ENCODE measurements at places on chromosomes 7 and 10. TPM values are rescaled to one million over a fixed set of nuclear protein-coding genes. Genes with fewer than 3 reads are reported as not detected.

Gene FRAT1
- 0.50 TPM for polyA plus RNA-seq

Gene CPN1
- polyA plus RNA-seq, result not detected

GRCh38 chr7:129008645-129009414 is 46.1 kb downstream of the TNPO3 start:
- peaks cover 8% of the 10 kb centered on the region for H3K36me3 ChIP-seq
- H3K27ac ChIP-seq, result no peak overlapping the region
- no peaks in the 10 kb centered on the region for H3K27me3 ChIP-seq
- no peaks in the 10 kb centered on the region for H3K4me1 ChIP-seq
- no peak for DNase-seq
- H3K4me3 ChIP-seq, result no peak overlapping the region

GRCh38 chr10:35172146-35172545 is 45.5 kb downstream of the CREM start:
- H3K4me3 ChIP-seq, result no peak overlapping the region
- no peaks in the 10 kb centered on the region for H3K27me3 ChIP-seq
- H3K4me1 ChIP-seq, result no peaks in the 10 kb centered on the region
- no peaks in the 10 kb centered on the region for H3K36me3 ChIP-seq
- no peak overlapping the region for H3K27ac ChIP-seq

DNA sequence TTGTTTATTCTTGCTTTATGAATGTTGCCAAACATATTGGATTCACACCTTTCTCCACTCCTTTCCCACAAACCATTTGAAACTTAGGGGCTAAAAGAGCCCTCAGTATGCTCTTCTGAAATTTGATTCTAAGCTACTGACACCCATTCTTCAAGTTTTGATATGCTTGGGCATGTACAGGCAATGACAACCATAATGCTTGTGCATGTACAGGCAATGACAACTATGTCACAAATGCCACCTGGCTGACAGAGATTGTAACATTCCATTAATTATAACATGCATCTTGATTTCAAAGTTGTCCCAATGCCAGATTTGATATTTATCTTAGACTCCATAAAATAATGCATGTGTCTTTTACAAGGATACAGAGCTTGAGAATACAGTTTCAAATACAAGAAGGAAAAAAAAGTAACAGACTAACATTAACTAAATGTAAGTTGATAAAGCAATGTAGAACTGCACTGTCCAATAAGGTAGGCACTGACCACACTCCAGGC is 17.5 kb upstream of the CDK1 start:
- no peaks in the 10 kb centered on the region for H3K36me3 ChIP-seq
- H3K4me1 ChIP-seq, result peaks cover 13% of the 10 kb centered on the region
- H3K27me3 ChIP-seq, result no peaks in the 10 kb centered on the region
